Mucosa of descending colon (tissue), 3 donors: ENCODE measurements at places on chromosomes 3 and 15.

GRCh38 chr3:124597273-124597672 is 133.0 kb upstream of the UMPS start:
- no peak for DNase-seq

DNA sequence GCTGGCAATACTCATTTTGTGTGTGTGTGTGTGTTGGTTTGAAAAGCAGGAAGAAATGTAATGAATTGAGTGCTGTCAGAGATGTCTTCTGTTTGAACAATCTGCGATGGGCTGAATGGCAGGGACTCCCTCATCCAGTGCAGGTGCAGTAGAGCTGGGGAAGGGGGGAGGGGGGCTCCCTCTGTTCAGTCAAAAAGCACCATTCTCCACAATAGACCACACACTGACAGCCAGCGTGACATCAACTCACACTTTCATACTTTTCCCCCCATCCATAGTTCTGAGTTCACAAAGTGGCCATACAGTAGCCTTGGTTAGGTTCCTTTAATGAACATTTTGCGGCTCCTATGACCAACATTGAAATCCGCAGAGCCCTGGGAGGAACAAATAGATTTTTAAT is 10.4 kb downstream of the SOX2 start:
- DNase-seq: no peak

DNA sequence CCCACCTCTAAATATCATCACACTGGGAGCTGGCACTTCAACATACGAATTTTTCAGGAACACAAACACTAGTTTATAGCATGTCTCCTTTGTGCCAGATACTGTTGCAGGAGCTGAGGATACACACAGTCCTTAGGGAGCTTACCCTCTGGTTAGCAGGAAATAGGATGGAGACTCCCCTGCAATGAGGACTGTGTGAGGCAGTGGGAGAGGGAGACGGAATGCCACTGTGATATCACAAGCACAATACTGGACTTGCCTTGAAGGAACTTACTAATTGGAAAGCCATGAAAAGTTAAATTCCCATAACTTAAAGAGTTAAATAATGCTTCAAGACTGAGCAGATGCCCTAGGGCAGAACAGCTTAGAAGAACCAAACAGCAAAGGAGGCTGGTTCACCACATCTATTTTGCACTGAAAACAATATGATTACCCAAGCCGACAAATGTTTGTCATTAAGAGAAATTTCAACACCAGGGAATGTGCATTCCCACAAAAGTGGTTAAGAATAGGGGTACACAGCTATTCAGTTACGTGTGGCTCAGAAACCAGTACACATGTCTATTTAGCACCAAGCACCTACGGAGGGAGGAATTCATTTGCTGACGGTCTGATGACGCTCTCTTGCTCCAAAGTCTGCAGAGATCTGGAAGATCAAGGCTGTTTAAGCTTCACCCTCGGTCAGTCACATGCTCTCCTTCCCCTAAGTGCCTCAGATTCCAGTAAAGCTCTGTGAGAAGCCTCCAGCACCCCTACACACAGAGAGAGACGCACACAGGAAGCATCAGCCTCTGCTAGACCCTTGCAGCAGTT is 5.2 kb downstream of the TBC1D2B start:
- peak; percentile 77 for DNase-seq

GRCh38 chr3:173957646-173958045 is 560.1 kb downstream of the NLGN1 start:
- no peak for DNase-seq

- peak; percentile 92 for DNase-seq
Observed at GRCh38 chr3:31532587-31533168, at the start of gene STT3B. Gene STT3B (plus strand): TSS chr3:31532925. CDS start chr3:31532999, 74 bp downstream.

DNA sequence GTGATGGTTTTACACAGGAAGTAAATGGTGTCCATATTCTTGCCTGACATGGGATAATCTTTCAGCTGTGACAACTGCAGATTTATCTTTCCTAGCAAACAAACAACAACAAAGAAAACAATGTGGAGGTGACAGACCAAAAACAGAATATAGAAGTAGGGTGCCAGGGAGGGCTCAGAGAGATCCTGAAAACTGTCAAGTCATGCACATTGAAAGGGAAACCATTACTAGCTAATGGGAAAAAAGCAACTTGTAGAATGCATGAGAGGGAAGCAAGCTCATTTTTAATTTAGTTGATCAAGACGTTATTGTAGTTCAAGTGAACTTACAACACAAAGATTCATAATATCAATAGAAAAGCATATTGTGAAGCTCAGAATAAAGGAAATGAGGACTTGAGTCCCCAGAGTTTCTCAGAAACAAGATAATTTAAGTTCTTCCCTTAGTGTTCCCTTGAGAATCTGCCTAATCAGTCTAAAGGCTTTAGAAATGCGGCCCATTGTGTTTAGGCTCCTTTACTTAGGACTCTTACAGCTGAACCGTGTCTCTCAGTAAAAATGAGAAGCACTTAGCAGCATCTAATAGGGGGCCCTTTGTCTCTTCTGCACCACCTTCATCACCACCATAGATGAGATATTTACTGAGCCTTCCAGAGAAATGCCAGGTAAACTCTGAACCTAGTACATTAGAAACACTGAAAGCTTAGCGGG is 115.6 kb upstream of the CADPS start:
- no peak for DNase-seq

DNA sequence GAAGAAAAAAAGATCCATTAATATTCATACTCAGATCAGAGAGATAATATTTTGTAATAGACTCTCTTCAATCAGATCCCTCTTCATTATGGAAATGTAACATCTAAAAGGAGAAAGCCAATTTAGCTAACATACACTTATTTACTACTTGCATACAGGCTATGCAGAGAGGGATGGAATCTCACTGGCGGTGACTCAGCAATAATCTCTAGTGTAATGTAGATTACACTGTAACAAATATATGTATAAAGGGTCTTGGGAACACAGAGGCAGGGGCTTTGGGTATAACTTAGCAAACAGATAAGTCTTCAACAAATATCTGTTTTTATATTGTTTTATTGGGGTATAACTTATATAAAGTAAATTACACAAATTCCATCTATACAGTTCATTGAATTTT is 69.6 kb downstream of the CGNL1 start:
- no peak for DNase-seq

DNA sequence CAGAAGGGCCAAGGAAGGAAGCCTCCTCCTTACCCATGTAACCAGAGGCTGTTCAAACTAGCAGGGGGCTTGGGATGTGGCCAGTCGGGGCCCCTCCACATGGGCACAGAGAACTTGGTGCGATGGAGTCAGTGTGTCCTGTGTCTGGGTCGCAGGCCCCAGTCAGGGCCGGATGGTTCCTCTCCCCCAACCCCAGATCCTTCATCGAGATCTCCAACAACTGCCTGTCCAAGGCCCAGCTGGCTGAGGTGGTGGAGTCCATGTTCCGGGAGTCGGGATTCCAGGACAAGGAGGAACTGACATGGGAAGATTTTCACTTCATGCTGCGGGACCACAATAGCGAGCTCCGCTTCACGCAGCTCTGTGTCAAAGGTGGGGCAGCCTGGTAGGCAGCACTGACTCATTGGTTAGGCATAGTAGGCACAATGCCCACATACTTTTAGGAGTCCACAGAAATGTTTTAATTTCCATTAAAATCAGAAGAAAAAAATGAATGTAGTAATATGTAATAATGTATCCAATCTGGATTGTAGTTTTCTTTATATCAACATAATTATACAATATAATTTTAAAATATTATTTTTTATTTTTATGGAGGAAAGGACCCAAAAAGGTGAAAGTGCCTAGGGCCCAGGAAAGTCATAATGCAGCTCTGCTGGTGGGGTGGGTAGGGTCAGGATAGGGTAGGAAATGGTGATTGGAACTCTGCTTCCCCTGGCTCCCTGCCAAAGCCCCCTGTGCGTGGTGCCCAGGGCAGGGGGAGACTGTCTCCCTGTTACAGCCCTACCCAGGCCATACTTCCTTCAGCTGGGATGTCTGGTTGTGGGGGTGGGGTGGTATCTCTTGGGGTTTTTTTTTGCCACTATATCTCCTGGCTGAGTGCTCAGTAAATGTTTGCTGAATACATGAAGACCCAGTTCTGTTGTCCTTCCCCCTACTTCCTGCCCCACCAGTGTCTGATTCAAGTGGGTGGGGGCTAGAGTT is 18.6 kb downstream of the DUOX1 start:
- no peak for DNase-seq

DNA sequence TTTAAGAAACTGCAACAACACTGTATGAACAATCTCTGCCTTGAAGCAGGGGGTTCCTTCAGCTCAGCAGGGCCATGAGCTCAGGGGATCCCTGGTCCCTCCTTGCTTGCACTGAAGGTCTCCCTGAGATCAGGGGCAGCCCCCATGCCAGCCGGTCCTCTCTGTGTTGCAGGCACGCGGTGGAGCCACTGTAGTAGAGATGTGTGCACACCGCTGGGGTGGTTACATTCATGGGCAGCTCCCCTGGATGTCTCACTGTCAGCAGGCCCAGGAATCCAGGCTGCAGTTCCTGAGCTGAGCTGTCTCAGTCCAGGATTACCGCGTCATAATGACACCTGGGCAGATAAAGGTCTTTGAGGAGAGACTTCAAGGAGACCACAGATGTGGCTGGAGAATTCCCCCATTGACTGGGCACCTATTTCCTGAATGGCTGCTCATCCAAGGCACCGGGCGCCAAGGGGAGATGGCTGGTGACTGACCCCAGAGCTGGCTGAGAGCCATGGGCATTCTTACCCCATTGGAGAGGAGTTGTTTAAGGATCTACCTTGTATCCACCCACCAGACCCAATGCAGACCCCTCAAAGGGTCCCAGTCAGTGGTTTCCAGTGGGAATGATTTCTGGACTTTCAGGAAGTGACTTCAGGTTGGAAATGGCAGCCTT is 10.4 kb upstream of the KLF13 start:
- no peak for DNase-seq

DNA sequence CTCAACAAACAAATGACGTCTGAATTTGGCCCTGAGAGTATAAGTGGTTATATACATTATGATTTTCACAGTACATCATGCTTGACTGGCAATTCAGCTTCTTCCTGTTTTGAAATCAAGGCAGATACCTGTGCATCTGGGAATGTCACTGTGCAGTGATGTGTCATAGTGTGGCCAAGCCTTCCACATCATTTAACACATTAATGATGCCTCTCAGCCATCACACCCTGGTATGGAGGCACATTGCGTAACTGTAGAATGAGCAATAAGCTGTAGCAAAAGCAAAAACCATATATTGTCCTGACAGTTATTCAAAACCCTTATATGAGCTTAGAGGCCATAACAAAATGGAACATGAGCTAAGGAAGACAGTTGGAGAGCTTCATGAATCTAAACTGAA is 246.0 kb downstream of the EPHA3 start:
- no peak for DNase-seq

DNA sequence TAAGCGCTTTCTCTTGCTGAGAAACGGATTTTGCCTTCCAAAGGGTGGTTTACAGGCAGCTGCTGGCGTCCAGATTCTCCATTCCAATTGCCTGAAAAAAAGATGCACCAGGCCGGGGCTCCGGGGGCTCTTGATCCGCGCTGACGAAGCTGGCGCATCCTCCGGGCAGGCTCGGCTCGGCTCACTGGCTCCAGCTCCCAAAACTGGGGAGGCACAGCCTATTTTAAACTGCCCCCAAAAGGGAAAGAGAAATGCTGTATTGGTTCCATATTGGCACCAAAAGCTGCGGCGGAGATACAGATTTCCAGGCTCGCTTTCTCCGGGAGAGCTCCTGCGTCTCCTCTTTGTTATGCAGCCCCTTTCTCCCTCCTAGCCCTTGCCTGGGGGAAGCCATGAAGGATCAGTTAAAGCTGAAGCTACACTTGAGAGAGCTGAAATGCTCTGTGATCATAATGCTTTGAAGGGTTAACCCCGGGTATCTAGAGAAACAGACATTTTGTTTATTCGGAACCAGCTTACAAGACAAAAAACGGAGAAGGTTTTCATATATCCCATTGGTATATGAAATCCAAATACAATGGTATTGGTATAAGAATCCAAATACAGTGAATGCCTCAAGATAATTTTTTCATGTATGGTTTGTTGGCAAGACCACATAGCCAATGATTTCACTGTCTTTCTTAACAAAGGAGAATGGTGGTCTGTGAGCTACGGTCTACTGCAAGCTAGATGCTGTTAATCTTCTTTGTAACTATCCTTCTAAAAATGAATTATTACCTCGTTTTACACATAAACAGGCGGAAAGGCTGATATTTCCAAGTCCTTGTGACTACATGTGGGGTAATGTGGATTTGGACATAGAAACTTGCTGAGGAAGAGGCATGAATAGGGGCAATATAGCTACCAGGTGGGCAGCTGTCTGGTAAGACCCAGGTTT is 693 bp downstream of the CD200 start:
- peak; percentile 34 for DNase-seq

DNA sequence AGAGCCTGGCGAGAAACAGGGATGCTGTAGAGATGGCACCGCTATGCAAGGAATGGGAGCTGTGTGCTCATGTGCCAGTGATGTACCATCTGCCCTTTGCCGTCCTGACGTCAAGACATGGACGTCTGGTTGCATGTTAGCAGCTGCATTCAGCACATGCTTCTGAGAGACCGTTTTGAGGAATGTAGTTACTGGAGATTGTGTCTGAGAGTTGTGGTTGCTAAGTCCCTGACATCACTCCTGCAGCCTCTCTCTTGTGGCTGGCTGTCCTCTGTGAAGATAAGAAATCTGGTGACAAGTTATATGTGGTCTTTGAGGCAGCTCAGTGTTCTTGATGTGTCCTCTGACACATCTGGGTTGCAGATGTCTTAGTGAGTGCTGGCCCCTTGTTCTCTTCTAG is 165.1 kb downstream of the APBA2 start:
- DNase-seq: no peak

GRCh38 chr3:48472923-48473616 is 26.5 kb downstream of the ATRIP start:
- DNase-seq: peak; percentile 95

GRCh38 chr3:86989006-86989405 is 1.9 kb downstream of the VGLL3 start:
- no peak for DNase-seq

GRCh38 chr3:98730338-98730737 is 32.8 kb upstream of the ST3GAL6 start:
- DNase-seq: no peak

DNA sequence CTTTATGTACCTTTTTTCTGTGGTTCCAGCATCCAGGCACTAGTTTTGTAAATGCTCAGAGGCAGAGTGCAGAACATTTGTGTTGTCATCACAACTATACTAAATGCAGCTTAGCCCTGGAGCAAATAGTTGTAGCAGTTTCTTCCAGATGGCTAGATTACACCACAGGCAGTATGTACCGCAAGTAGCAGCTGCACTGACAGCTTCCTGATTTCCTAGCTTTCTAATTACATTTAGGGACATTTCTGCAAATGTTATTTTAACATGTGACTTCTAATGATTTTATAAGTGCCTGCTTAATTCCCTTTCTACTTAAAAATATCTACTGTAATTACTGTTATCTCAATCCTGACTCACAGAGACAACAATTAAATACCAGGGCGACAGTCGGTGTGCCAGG is 106.5 kb downstream of the NR2E3 start:
- DNase-seq: no peak

- no peak for DNase-seq
Observed at GRCh38 chr15:38885471-38885952, 320.9 kb upstream of the RASGRP1 start.

GRCh38 chr15:90650956-90651689 is 66.0 kb upstream of the BLM start:
- DNase-seq: no peak
